Aorta (tissue), 5 donors: ENCODE measurements at places on chromosomes 3 and 15.

DNA sequence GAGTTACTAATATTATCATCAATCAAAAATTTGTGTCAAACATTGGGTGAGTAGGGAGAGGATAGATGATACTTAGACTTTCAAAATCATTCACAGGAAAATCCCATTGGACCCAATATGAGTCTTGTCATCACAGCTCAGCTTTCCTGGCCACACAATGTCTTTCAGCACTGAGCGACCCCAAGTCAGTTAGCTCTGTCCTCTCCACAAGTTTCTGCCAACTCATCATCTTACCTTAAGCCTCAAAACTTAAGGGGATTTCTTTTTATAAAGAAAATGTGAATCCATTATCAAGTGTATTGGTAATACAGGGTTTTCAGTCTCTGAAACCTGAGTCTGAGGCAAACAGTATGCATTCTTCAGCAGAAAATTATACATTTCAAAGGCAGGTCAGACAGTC is 55.8 kb downstream of the SUMF1 start:
- DNase-seq, result no peak

- DNase-seq, result peak; percentile 83
Measured at GRCh38 chr3:169769287-169770181, at the start of gene ACTRT3. Gene ACTRT3 (minus strand): TSS chr3:169769561. CDS start chr3:169769520, 41 bp downstream.

DNA sequence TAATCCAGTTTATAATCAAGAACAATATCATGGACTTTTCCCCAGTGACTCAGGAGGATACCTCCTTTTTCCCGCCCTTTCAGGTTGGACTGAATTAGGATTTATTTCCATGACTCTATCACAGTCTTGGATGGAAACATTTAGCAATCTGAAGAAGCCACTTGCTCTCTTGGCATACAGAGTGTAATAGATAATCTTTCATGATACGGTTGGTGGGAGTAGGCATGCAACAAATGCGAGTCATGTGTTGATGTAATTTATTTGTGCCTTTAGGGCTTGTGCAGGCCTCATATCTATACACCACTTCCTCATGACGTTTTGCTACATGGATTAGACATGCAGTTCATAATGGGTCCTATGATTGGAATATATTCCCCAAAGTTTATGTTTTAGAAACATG is 54.2 kb upstream of the MCTP2 start:
- no peak for DNase-seq

DNA sequence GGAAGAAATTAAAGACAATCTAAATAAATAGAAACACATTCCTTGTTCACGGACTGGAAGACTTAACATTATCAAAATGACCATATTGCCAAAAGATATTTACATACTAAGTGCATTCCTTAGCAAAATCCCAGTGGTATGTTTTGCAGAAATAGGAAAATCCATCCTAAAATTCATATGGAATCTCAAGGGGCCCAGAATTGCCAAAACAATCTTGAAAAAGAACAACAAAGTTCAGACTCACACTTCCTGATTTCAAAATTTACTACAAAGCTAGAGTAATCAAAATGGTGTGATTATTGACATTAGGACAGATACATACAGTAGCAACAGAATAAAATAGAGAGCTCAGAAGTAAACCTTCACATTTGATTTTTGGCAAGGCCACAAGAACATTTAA is 515.5 kb downstream of the OCA2 start:
- DNase-seq, result no peak

- no peak for DNase-seq
Measured at GRCh38 chr3:100869787-100870186, 123.4 kb downstream of the ABI3BP start.

DNA sequence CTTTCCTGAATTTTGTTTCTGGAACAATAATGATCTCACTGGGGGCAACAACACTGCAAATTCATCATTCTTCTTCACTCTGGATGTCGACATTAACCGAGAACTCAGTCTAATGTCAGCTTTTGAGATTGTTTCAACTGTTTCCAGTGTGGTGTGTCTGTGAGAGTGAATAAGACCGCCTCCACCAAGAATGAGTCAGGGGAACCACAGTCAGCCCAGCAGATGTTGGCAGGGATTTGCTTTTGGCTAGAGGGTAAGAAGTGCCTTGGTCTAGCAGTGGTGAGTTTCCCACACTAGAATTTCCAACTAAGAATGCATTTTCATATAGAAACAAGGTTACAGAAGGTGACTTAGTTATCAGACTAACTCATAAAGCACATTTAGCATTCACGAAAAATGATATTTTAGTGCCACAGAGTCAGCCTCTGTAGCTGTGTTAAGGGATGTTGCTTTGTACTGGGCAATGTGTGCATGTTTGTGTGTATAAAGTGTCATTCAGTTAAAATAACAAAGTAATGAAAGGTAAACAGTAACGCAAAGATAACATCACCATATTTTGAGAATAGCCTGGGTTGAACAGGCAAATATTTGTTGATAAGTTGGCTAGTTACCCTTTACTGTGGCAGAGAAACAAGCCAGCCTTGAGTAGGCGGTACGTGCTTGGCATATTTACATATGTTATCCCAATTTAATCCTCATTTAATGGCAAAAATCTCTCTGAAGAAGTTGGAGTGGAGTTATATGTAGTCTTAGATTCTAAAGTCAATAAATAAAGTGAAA is 33.8 kb downstream of the DRD3 start:
- DNase-seq, result no peak

DNA sequence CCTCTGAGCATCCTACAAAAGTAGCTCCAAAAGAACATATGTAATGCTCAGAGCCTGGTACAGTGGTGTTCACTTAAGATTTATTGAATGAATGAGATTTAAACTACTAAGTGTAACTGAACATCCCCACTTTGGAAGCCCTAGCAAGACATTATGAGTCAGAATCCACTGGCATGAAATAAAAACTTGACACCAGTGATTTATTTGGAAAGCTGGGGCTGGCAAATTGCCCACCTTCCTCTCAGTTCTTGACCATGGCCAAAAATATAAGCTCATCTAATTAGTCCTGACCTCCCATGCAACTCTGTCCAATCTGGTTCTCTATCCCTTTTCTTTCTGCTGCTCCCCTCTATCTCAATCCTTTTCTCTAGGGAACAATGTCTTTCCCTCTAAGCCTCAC is 418.0 kb downstream of the PLCL2 start:
- no peak for DNase-seq
